ENCODE measurements at places on chromosomes 16 and 17.

- DNase-seq = no peak
Observed at GRCh38 chr17:81195941-81196495, 26.7 kb downstream of the CEP131 start.

DNA sequence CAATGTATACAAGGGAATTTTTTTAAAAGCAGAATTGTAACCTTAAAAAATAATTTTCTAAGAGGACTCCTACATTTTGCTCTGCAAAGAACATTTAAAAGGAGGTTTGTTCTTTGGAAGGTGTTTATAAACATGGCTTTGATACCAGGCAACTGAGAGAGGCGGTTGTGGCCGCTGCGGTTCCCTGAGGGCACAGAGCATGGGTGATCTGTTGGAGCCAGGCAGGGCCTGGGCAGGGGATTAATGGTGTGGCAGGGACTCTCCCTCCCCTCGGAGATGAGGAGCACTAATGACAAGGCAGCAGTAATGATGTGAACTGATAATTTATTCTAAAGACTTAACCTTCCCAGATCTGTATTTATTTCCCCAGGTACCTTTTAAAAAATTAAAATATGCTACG lies 65.4 kb downstream of the WWP2 start:
- DNase-seq = no peak

DNA sequence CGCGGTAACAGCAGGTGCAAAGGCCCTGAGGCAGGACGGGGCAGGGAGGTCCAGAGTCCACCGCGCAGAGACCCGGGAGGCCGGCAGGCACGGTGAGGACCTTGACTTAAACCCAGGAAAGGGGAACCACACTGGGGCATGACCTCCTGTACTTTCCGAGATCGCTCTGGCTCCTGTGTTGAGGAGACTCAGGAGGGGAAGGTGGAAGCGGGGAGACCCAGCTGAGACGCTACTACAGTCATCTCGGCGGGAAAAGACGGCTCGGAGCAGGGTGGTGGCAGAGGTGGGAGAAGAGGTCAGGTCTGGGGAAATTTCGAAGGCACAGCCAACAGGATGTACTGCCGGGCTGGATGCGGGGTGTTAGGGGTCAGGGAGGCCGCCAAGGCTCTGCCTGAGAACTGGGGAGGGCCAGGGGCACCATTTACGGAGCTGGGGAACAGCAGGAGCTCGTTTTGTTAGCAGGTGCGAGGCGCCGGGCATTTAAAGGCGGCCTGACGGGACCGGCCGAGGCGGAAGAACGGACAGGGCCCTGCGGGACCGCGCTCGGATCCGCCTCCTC lies 22.3 kb downstream of the NPTX1 start:
- DNase-seq = peak; percentile 53

DNA sequence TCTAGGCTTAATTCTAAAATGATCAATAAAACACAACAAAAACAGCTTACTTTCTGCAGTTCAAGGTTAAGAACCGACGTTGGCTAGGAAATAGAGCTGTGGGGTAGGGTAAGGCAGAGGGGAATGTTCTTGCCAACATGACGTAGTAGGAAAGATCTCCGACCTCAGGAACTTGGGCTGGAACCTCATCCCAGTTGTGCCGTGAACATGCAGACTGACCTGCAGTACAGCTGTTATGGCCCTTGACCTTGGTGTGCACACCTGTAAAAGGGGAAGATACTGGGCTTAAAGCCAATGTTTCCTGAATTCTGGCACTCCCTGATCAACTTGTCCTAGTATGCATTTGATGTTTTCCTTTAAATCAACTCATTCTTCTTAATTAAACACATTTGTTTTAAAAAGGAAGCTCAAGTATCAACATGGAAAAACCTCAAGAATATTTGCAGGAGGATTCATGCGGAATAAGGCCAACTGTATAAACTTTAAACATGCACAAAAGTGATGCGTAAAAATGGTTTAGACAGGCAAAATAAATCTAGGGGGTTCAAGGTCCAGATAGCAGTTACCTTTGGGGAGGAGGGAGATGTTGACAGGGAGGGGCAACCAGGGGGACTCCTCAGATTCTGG lies 14.2 kb upstream of the SLC6A2 start:
- no peak for DNase-seq

- no peak for DNase-seq
Observed at GRCh38 chr17:66612993-66613392, 221.9 kb upstream of the CACNG5 start.

DNA sequence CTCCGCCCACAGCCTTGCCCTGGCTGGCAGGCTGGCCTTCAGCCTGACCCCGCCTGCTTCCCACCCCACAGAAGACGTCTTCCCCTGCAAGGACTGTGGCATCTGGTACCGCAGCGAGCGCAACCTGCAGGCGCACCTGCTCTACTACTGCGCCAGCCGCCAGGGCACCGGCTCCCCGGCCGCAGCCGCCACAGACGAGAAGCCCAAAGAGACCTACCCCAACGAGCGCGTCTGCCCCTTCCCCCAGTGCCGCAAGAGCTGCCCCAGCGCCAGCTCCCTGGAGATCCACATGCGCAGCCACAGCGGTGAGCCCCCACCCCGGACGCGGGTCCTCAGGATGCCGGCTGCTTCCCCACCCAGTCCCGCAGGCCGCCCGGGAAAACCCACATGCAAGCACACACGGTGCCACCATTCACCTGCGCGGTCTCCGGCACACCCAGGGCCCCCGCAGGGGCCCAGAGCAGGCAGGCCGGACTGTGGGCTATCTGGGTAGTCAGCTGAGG lies 38.2 kb upstream of the ZC3H18 start:
- no peak for DNase-seq

DNA sequence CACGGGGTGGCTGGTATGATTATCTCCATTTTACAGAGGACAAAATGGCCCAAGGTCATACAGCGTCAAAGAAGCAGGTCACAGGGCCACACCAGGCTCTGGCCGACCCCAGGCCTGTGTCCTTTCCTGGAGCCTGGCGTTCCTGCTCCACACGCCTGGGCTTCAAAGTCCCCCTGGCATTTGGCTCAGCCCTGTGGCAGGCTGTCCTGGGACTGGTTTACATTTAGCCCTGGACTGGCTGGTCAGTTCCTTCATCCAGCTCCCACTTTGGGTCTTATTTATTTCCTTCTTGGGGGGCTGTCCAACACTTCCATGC lies 15.3 kb downstream of the TBX2 start:
- DNase-seq = no peak

DNA sequence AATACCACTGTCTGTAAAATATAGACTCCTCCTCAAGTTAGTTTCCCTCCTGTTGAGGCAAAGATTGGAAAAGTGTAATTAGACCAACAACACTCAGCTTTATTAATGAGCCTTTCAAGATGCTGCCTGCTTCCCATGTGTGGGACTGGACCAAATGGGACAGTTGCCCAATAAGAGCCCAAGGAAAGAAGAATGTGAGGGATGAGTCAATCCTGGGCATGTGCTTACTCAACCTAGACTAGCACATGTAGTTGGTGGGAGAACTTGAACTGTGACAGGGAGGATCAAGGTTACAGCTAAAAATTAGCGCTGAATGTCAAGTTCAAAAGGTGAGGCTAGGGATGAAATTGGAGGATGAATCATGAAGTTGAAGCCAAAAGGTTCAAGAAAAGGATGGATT lies 435.5 kb downstream of the CA10 start:
- DNase-seq = no peak

DNA sequence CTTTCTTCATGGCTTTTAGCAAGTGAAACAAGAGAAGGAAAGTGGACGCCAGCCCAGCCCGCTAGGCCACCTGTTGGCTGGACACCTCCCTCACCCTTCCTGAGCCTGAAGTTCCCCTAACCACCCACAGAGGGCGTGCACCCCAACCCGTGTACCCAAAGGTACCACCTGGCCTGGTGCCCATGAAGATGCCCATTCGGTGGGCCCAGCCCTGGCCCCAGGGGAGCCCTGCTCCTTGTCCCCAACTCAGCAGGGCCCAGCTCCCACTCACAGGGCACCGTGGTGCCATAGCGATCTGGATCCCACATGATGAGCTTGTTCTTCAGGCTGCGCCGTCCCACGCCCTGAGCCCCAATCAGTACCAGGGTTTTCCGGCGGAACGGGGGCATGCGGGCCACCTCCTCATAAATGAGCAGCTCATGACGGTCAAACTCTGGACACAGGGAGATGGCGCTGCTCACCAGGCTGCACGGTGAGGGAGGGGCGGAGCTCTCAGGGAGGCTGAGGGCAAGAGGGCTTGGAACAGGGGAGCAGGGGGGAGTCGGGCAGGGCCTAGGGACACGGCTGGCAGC lies 26.8 kb downstream of the MPP2 start:
- DNase-seq = peak; percentile 69

- DNase-seq = no peak
Observed at GRCh38 chr17:6505425-6506142, 50.8 kb downstream of the PITPNM3 start.

- DNase-seq = no peak
Observed at GRCh38 chr17:42017866-42018200, 594 bp upstream of the DNAJC7 start.

- DNase-seq = peak; percentile 64
Observed at GRCh38 chr16:53518550-53519416, 15.8 kb upstream of the AKTIP start.

- DNase-seq = peak; percentile 7
Observed at GRCh38 chr17:40022497-40022896, 7.3 kb downstream of the CSF3 start.

DNA sequence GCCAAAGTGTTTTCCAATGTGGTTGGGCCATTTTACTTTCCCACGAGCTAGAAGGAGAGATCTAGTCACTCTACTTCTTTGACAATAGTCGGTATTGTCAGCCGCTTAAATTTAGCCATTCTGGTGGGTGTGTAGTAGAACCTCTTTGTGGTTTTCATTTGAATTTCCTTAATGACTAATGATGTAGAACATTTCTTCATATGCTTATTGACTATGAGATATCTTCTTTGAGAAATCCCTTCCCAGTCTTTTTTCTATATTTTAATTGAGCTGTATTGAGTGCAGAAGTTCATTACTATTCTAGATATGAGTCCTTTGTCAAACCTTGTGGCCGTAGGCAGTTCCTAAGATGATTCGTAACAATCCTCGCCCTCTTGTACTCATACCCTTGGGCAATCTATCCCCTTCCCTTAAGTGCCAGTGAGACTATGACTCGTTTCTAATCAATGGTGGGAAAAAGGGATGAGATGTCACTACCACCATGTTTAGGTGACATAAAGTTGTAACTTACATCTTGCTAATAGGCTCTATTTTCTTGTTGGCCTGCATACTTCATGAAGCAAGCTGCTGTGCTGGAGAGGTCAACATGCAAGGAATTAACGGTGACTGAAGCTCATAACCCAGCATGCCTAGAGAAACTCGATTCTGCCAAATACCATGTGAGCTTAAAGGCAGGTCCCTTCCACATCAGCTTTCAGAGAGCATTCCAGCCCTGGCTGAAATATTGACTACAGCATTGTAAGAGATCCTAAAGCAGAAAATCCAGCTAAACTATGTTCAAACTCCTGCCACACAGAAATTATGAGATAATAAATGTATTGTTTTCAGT lies 817.9 kb upstream of the SOX9 start:
- no peak for DNase-seq

DNA sequence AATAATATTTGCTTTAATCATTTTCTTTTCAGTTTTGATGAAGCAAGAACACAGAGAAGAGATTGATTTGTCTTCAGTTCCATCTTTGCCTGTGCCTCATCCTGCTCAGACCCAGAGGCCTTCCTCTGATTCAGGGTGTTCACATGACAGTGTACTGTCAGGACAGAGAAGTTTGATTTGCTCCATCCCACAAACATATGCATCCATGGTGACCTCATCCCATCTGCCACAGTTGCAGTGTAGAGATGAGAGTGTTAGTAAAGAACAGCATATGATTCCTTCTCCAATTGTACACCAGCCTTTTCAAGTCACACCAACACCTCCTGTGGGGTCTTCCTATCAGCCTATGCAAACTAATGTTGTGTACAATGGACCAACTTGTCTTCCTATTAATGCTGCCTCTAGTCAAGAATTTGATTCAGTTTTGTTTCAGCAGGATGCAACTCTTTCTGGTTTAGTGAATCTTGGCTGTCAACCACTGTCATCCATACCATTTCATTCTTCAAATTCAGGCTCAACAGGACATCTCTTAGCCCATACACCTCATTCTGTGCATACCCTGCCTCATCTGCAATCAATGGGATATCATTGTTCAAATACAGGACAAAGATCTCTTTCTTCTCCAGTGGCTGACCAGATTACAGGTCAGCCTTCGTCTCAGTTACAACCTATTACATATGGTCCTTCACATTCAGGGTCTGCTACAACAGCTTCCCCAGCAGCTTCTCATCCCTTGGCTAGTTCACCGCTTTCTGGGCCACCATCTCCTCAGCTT lies 45.0 kb downstream of the ESRP2 start:
- DNase-seq = no peak

GRCh38 chr17:48012151-48012520 lies 25.5 kb downstream of the COPZ2 start:
- peak; percentile 84 for DNase-seq

- no peak for DNase-seq
Observed at GRCh38 chr16:64440005-64440404, 681.9 kb downstream of the CDH11 start.

- no peak for DNase-seq
Observed at GRCh38 chr17:28478712-28479615, 5.5 kb downstream of the SLC13A2 start.

- no peak for DNase-seq
Observed at GRCh38 chr17:32120141-32120540, 22.2 kb upstream of the RHOT1 start.

DNA sequence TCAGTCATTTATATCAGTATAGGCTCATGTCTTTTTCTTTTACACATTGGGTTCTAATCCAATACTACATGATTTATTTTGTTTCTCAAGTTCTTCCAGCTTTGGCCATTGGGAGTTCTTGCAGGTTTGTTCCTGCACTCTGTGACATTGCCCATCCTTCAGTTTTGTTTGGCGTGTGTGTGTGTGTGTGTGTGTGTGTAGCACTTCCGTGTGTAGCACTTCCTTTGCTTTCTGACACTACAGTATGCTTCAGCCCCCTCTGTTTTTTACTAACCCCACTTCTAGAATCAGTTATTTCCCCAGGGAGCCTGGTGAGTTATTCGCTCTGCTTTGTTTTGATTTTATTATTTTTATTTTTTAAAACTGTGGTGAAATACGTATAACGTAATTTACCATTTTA lies 75.6 kb upstream of the LGALS9 start:
- no peak for DNase-seq

DNA sequence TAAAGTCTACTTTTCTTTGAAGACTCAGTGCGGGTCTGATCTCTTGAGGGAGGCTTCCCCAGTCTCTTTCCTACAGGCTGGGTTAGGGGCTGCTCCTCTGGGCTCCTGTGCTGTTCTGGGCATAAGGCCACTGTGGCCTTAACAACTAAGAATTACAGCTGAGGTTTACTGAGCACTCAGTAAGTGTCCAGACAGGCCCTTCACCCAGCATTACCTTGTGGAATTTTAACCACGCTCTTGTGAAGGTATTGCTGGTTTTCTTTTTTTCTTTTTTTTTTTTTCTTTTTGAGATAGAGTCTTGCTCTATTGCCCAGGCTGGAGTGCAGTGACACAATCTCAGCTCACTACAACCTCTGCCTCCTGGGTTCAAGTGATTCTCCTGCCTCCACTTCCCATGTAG lies 3.6 kb upstream of the CA4 start:
- no peak for DNase-seq

DNA sequence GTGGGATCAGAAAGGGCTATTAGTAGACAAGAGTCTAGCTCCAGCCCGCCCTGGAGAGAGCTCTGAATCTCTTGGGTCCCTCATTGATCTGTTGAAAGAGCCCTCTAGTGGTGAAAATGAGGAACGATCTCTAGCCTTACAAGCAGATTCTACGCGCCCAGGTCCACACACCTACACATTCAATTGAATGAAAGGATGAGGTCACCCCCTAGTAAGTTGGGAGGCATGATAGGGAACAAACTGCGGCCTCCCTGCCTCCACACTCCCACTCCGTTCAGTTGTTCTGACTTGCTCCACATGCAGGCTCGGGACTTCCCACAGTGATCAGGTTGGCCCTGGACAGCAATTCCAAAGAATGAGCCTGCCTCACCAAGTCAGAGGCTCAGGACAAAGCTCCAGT lies 2.9 kb upstream of the CACNG3 start:
- peak; percentile 41 for DNase-seq

Data from GM12892 (cell line).